ENCODE measurements at places on chromosomes 6 and 20.

DNA sequence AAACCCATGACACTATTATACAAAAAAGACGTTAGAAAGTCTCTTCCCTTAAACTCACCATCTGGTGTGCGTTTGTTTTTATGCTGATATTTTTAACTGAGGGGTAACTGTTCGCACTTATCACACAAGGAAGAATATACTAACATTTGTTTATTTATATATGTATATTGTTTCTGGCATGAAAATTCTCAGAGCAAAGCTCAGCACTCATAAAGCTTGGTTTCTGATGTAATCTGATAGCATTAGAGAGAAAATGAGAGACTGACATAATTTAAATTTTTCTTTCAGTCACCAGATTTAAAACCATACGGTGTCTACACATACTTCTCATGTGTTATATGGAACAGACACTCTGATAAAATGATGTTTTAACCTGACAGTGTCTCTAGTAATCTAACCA is 6.9 kb downstream of the BLOC1S5 start:
- DNase-seq: no peak

GRCh38 chr20:62632575-62633090 is 9.7 kb upstream of the SLCO4A1 start:
- no peak for DNase-seq

- DNase-seq: no peak
These were observed 180.1 kb downstream of the JARID2 start for GRCh38 chr6:15425947-15426346.

DNA sequence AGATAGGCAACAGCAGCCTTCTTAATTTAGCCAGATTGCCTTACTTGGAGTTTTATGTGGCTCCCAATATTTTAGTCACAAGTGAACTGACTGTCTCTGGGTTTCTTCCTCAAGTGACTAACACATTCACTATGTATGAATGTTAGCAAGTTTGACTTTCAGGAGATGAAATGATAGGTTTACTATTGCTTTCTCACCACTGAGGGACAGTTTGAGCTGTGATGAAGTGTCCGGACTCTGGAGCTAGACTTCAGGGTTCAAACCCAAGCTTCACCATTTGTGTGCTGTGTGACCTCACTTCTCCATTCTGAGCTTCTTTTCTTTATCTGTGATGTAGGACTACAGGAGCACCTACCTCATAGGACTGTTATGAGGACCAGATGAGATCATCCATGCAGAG is 8.2 kb downstream of the DHX35 start:
- no peak for DNase-seq

GRCh38 chr20:58998656-58999055 is 8.4 kb downstream of the CTSZ start:
- no peak for DNase-seq

DNA sequence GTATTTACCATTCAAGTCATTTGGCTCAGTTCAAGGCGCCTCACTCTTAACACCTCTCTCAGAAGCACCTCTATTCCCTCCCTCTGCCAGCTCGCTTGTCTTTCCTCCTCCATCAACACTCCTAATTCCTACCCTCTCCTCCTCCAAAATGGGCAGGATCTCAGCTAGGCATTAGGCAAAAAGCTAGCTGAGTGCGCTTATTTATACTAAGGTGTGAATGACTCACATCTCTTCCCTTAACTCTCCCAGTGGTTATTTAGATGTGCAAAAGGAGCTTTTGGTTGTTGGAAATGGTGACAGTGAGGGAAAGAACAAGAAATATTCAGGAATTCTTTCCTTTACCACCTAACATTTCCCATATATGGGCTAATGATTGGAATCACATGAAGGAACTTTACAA is 29.1 kb downstream of the PACSIN1 start:
- no peak for DNase-seq

GRCh38 chr6:170485159-170485558 is 67.9 kb downstream of the PSMB1 start:
- no peak for DNase-seq

GRCh38 chr6:141307309-141307998 is 825.3 kb upstream of the GJE1 start:
- no peak for DNase-seq

GRCh38 chr6:77205936-77206335 is 257.4 kb downstream of the HTR1B start:
- DNase-seq: no peak

GRCh38 chr6:84512391-84512790 is 252.0 kb downstream of the TBX18 start:
- no peak for DNase-seq

DNA sequence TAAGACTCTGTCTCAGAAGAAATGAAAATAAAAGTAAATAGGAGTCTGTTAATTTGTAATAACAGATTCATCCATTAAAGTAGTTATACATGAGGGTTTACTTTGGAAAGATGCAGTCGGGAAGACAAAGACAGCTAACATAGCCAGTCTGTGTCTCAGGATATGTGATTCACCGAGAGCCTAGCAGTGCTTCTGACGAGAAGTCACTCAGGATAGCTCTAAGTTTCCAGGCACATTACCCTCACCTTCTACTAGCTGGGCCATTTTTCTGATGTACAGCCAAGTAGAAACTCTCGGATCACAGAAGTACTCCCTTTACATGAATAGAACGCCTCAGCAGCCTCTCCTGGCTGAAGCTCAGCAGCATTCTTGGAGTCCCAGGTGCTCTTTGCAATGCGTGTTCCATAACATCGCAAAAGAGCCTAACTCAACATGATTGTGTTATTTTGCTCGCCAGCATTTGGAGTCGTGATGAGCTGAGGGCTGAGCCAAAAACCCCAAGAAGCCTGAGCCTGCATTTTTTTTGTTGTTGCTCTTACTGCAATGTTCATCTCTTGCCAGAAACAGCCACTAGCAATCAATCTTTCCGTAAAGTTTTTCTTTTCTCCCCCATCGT is 22.4 kb upstream of the TASP1 start:
- DNase-seq: no peak

GRCh38 chr20:23128461-23129125 is 42.5 kb upstream of the CD93 start:
- no peak for DNase-seq

- DNase-seq: no peak
These were observed 100.1 kb upstream of the COL21A1 start for GRCh38 chr6:56347526-56347925.

- no peak for DNase-seq
These were observed 37.0 kb upstream of the GCLC start for GRCh38 chr6:53581856-53582255.

DNA sequence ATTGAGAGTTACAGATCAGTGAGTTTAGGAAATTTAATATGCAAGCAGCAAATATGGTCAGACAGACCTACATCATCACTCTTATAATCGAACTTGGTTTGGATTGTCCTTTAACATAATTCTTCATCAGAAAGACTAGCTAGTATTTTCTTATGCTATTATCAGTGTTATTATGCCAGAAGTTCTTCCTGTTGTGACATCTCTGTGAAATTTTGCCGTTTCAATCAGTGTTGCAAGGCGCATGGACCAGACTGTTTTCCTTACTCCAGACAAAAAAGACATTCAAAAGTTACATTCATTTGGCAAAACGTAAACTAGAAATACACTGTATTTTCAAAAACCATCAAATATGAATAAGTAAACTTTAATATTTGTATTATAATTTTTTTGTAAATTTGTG is 5.7 kb upstream of the TENT5A start:
- DNase-seq: no peak

DNA sequence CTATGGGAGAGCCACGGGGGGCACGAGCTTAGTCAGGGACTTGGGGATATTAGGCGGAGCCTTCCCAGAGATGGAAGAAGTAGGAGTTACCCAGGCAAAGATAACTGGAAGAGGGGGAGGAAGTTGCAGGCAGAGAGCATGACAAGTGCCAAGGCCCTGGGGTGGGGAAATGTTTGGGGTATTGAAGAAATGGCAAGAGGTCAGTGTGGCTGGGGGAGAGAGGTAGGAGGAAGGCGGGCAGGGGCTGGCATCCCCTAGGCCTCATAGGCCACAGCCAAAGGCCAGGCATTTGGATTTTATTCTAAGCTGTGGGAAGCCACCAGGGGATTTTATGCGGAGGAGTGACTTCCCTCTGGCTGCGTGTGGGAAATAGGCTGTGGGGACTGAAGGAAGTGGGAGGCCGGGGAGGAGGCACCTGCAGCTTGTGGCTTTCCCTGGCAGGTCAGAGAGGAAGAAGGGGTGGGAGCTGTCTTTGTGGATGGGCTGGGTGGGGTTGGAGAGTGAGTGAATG is 22.7 kb downstream of the SNAI1 start:
- no peak for DNase-seq

- DNase-seq: no peak
These were observed 155.0 kb downstream of the GJA1 start for GRCh38 chr6:121590438-121590837.

GRCh38 chr6:112800439-112800838 is 453.3 kb downstream of the RFPL4B start:
- no peak for DNase-seq

GRCh38 chr6:154824076-154824475 is 90.9 kb downstream of the SCAF8 start:
- DNase-seq: no peak

GRCh38 chr6:128491100-128491581 is 29.3 kb downstream of the PTPRK start:
- DNase-seq: no peak

Data from GOT3 (cell line).